A673 (cell line): ENCODE measurements at places on chromosomes 12 and 14. TPM values are rescaled to one million over a fixed set of nuclear protein-coding genes. Genes with fewer than 3 reads are reported as not detected.
A peak's percentile ranks its signal among the peaks of the same experiment; 100 is the strongest.

The AKAP6 gene
- 0.73 and 1.7 TPM in 2 replicates for total RNA-seq

The ZDHHC22 gene
- 0.09 and 0.60 TPM in 2 replicates for total RNA-seq

The CIROP gene
- total RNA-seq: not detected in 2 replicates

- no peak overlapping the region for H3K27ac ChIP-seq
- H3K4me3 ChIP-seq: peak overlapping the region; percentile 86
- H3K4me1 ChIP-seq: peaks cover 12% of the 10 kb centered on the region
- no peaks in the 10 kb centered on the region for H3K36me3 ChIP-seq
- H3K27me3 ChIP-seq: peaks cover 27% of the 10 kb centered on the region
- DNase-seq: peak; percentile 48
These were observed 2.0 kb downstream of the PELI2 start for GRCh38 chr14:56120091-56120691.

DNA sequence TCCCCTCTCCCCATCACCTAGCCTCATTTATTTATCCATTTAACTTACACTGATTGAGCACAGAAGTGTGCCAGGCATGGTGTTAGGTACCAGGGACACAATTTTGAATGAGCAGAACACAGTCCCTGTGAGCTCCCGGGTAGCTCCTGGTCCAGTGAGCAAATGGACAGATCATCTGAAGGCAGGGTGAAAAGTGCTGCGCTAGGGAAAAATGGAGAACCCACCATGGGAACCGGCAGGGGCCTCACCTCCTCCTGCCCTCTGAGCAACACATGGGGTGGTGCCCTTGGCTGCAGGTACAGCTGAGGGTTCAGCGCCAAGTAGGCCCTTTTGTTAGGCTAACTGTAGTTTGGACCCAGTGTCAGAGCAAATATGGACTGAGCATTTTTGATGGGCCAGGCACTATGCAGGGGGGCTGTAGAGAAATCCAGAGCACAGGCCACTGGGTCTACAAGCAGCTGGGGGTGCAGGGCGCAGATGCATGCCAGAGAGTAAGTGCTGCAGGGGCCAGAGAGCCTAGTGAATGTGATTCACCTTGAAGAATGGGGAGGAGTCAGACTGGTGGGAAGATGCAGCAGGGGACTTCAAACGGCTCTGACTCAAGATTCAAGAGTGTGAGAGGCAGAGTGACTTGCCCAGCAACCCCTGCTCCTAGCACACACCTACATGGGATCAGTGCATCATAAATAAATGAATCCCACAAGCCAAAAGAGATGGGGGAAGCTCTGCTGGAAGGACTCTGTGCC lies 28.2 kb downstream of the LTBP2 start:
- no peak overlapping the region for H3K27ac ChIP-seq
- no peaks in the 10 kb centered on the region for H3K4me1 ChIP-seq
- H3K4me3 ChIP-seq: no peak overlapping the region

DNA sequence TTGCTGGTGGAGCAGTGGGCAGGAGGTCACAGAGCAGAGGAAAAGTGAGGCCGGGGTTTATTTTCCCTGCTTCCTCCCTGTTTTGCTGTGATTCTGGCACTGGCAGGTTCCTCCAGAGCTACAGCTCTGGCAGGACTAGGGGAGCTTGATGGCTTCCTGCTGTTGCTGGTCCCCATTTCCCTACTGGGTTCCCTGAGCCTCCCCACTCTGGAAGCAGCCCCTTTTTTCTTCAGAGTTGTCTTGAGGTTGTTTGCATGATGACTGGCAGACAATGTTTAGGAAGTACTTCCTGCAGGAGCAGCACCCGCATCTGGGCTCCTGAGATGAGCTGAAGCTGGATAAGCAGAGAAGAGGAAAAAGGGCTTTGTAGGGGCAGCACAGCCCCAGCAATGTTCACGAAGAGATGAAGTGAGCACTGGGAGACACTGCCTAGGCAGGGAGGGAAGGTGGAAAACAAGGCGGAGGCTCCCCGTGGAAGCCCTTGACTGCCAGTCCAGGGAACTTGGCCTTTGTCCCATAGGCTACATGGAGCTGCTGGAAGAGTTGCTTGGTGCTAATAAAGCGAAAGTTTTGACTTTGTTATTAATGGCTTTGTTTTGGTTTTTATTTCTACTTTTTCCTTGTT lies 126.9 kb downstream of the SLC38A6 start:
- peak overlapping the region; percentile 51 for H3K27ac ChIP-seq
- peaks cover 82% of the 10 kb centered on the region for H3K4me1 ChIP-seq
- no peak overlapping the region for H3K4me3 ChIP-seq
- H3K27me3 ChIP-seq: no peaks in the 10 kb centered on the region
- H3K36me3 ChIP-seq: no peaks in the 10 kb centered on the region
